ENCODE measurements at places on chromosomes 5 and 9.

GRCh38 chr5:20832204-20833080, 844.4 kb upstream of the CDH18 start:
- DNase-seq: peak; percentile 8

GRCh38 chr5:122083535-122083934, 5.5 kb upstream of the LOX start:
- DNase-seq: no peak

DNA sequence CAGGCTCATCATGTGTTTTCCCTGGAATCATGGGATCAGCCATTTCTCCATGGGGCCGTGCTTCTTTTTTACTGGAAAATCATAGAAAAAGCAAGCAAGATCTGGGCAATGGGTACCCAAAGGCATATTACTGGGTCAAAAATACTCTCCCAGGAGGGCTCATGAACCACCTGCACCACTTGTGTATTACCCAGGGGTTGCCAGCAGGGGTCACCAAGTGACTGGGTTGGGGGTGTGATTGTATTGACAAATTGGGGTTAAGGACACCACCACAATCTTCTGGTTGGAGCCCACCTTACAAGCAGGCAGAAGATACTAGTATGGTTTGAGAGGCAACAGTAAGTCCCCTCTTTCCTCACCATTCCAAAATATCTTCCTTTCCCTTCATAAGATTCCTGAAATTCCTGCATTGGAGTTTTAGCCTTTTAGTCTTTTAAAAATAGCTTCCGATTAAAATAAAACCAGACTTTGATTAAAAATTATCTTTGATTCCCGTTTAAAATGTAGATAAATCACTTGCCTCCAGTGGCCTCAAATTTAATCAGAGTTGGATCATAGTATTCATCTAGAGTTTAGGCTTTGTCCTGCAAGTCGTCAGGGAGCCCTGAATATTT, 603.3 kb downstream of the KIF4B start:
- peak; percentile 22 for DNase-seq

- no peak for DNase-seq
Measured at GRCh38 chr5:37665272-37665671, 174.6 kb downstream of the GDNF start.

DNA sequence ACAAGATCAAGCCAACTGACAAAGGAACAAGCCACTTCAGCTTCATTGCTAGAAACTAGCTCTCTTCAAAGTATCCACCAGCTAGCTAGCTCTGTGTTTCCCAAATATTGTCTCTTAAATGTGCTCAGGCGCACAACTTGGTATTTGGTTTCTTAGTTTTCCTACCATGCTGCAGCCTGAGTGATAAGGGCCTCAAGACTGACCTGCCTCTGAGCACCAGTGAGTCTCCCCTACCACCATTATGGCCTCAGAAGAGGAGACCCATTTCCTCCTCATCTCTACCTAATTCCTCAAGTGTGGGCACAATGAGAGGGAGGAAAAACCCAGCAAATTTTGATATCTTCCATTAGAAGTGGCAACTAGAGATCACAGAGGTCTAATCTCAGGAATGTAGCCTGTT, 34.6 kb upstream of the KIF2A start:
- DNase-seq: no peak

DNA sequence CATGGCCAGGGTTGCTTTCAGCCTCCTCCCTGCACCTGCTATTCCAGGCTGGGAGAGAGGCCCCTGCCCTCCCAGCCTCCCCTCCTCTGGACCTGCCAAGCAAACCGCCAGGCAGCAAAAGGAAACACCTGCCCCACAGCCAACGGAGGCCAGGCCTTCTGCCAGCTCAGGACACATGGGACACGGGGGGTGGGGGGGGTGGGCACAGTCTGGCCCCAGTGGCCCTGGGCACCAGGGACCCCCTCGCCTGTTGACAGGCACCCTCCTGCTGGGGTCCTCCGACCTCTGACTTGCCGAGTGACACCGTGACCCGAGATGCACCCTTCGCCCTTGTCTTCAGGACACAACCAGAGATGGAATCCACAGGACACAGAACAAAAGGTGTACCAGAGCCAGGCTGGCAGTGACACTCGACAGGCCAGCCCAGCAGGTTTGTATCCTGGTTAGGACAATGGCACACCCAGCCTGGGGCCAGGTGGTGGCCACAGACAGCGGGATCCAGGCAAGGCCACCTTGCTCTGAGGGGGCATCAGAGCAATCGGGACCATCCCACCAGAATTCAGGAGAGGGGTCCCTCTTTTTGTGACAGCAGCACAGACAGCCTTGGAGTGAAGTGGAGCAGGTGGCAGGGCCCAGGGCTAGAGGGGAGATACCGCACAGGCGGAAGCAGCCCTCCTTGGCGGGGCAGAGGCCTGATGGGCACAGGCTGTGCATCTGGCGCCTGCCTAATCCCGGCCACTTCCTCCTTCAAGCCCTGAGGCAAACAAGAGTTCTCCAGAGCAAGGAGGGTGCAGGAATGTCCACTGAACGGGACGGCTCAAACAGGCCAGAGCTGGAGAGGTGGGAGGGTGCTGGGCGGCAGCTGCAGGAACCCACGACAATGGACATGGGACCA, 1.3 kb upstream of the TMEM210 start:
- no peak for DNase-seq

Measured in fibroblast of upper back skin (primary cell).